Skeletal muscle cell (primary cell): ENCODE measurements at places on chromosomes 1 and 21.

- no peak for DNase-seq
Observed at GRCh38 chr21:42392731-42393442, 3.0 kb downstream of the TMPRSS3 start.

GRCh38 chr1:31467005-31467674 is 54.1 kb downstream of the SERINC2 start:
- no peak for DNase-seq

DNA sequence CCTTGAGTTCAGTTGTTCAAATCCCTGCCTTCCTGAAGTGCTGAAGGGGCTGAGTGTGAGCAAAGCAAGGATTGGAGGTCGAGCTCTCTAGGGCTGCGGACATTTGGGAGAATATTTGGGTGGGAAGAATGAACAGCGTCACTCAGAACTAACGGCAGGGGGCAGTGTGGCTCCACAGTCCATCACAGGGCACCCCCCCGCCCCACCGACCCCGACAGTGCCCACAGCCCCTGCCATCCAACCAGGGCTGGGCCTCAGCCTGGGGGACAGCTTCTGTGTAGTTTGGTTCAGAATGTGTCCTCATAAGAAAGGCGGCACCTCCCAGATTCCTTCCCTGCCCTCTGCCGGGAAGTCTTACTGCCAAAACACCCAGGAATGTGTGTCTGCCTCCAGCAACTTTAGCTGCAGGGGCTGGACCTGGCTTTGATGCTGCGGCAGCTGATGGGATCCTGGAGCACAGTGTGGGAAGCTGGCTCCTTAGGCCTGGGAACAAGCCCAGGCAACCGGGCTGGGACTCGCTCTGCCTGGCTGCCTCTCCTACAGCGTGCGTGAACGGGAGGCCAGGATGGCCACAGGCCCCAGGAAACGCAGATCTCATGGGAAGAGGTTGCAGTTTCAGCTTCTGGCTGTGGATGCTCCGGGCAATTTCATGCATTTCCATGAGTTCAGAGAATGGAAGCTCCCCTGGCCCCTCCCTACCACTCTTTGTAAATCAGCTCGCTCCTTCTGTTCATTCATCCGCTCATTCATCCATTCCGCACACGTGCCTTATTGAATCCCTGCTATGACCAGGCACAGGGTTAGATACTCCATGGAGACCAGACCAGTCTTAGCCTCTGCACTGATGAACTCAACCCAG is 104.9 kb upstream of the TMPRSS2 start:
- peak; percentile 95 for DNase-seq

DNA sequence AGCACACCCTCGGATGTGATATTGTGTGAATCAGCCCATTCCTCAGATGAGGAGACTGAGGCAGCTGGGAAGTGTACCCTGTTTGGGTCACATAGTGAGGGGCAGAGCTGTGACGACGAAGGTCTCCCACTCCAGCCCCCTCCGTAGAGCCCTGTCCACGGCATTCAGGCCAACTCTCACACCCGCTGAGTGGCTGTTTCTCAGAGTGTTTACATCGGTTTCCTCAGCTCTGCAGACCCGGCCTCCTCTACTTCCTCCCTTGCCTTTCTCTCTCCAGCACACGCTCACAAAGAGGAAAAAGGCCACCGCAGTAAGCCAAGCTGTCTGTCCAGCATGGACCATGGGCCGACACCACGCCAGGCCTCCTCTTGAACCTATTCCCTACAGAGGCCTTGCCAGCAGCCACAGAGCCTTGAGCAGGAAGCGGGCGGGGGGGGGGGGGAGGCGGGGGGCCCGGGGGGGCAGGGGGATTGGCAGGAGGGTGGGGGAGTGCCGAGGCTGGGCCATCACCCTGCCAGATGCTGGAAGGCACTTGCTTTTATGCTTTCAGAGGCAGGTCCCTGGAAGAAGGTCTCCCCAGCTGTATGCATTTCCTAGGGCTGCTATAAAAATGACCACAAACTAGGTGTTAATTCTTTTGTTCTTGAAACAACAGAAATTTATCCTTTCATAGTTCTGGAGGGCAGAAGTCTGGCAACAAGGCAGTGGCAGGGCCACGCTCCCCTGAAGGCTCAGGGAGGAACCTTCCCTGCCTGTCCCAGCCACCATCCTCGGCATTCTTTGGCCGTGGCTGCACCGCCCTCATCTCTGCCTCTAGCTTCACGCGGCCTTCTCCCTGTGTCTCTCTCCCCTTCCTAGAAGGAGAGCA is 178.4 kb downstream of the PSMG1 start:
- no peak for DNase-seq

GRCh38 chr1:203425663-203425975 is 50.0 kb upstream of the PRELP start:
- DNase-seq = no peak
